ENCODE measurements at places on chromosomes 1 and 21.
A peak's percentile ranks its signal among the peaks of the same experiment; 100 is the strongest.

DNA sequence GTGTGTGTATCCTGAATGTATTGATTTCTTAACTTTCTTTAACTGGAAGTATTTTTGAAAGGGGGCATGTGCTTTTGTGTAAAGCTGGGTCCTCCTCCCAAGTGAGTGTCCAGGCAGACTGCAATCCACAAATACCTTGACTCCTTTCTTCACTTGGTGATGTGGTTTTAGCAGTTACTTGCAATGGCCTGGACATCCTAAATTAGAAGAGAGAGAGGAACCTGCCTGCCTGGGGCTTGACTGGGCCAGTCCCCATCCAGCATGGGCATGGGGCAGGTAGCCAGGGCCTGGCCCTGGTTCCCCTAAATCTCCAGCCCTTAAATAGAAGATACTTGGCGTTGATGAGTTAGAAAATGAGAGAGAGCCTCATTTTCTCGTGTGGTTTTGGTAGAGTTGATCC lies 159.7 kb downstream of the PGBD5 start:
- no peak for DNase-seq

DNA sequence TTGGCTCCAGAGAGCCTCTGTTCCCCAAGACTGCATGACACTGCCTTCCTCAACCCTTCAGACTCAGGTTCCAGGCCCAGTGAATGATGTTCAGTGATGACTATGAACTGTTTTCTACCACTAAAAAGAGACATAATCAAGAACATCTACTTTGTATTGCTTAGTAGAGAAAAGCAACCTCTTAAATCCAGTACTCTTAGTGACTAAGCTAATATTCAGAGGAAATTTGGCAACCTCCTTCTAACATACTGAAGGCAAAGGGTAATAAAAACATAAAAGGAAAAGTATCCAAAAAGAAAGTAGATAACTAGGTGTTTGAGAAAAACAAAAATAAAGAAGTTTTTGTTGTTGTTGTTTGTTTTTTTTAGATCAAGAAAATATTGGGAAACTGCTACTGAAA lies 153.3 kb upstream of the RUNX1 start:
- DNase-seq, result no peak

DNA sequence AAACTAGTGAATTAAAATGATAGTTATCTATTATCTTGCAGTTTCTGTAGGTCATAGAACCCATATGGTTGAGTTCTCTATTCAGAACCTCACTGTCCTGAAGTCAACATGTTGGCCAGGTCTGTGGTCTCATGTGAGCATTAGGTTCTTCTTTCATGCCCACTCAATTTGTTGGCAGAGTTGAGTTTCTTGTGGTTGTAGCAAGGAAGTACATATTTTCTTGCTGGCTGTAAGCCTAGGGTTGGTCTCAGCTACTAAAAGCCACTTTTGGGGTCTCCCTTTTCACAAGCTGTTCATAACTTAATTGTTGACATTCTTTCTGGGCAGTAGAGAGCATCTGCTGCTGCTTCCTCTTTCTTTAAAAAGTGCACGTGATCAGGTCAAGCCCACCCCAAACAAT lies 1165.1 kb upstream of the NCAM2 start:
- DNase-seq, result no peak

DNA sequence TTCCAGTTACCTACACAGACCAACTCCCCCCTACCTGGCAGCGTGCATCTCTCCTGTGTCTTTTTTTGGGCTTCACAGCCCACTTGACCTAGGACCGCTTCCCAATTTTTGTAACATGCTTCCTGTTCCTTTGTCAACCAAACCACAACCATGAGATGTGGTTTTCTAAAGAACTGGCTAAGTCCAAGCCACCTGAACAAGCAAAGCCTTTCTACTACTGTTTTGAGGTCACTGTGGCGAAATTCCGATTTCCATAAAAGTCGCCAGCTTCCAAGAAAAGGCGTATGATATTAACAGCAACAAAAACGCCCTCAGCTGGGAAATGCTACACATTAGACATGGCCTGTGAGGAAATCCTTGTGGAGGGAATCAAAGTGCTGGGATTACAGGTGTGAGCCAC lies 12.7 kb upstream of the AK2 start:
- no peak for DNase-seq

- no peak for DNase-seq
Observed at GRCh38 chr21:33197496-33197895, 32.2 kb upstream of the IFNAR2 start.

GRCh38 chr1:175671066-175671465 lies 72.3 kb downstream of the TNR start:
- DNase-seq, result no peak

DNA sequence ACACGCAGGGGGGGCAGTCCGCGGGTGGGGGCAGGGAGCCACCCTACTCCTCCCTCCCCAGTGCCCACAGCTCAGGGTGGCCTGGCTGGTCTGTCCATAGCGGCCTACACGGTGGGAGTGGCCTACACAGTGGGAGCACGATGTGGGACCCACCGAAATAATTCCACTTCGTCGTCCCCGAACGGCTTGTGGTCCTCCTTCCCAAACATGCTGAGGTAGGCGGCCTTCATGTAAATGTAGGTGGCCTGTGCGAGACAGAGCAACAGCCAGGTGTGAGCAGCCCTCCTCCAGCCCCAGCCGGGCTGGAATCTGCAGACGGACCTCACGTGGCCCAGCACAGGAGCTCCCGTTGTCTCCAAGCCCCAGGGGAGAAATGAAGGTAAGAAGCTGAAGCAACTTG lies 34.4 kb downstream of the TTC39A start:
- DNase-seq, result no peak

- no peak for DNase-seq
Observed at GRCh38 chr1:43479414-43479813, 25.7 kb upstream of the HYI start.

DNA sequence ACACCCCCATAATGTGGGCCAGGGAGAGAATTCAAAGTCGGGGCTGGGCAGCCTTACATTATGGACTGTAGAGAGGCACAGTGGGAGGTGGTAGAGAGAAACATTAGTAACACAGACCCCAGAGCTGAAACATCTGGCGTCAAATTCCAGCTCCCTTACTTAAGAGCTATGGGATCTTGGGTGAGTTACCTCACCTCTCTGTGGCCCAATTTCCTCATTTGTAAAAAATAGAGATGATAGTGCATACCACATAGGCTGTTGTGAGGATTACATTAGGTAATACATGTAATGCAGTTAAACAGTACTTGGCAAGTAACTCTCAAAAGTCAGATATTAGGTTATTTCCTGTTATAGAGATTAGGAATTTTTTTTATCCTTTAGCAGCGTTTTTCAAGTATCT lies 160.5 kb upstream of the KIAA0040 start:
- no peak for DNase-seq

DNA sequence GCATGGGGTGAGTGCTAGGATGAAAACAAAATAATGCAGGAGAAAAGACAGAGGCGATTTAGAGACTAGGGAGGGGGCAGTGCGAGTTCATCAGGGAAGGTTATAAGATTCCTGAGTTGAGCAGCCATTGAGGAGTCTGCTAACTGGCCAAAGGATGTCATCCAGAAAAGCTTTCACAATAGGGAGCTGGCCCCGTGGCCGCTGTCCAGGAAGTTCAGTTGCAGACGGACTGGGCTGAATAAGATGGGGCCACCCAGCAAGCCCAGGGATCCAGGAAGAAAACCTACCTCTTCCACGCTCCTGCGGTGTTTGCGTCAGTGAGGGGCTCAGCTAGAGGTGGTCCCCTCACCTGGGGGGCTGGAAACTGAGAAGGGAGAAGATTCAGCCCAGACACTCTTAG lies 4.0 kb upstream of the PKP1 start:
- no peak for DNase-seq

GRCh38 chr21:25326181-25326580 lies 281.1 kb downstream of the MRPL39 start:
- DNase-seq, result no peak

DNA sequence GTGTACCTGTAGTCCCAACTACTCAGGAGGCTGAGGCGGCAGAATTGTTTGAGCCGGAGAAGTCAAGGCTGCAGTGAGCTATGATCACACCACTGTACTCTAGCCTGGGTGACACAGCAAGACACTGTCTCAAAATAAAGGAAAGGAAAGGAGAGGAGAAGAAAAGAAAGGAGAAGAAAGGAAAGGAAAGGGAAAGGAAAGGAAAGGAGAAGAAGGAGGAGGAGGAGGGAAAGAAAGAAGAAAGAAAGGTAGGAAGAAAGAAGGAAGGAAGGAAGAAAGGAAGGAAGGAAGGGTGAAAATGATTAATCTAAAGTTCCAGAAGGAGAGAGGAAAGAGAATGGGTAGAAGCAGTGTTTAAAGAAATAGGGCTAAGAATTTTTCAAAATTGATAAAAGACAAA lies 12.2 kb downstream of the SPOCD1 start:
- DNase-seq, result no peak

DNA sequence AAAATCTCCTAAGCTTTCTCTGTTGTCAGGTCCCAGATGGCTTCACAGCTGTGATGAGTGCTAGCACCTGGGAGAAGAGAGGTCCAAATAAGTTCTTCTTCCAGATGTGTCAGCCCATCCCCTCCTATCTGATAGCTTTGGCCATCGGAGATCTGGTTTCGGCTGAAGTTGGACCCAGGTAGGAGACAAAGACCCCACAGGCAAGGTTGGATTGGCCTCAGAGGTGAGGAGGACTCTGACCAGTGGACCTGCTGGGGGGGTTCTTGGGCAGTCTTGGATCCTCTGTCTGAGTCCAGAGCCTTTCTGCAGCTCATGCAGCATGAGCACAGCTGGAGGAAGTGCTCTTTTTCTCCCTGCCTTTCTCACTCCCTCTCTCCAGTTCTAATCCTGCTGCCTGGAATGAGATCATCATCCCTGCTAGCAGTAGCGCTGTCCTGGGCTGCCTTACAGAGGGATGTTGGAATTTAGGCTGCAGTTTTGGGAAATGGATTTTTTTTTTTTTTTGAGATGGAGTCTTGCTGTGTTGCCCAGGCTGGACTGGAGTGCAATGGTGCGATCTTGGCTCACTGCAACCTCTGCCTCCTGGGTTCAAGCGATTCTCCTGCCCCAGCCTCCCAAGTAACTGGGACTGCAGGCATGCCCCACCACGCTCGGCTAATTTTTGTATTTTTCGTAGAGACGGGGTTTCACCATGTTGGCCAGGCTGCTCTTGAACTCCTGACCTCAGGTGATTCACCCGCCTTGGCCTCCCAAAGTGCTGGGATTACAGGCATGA lies 7.1 kb downstream of the RNPEP start:
- DNase-seq, result no peak

DNA sequence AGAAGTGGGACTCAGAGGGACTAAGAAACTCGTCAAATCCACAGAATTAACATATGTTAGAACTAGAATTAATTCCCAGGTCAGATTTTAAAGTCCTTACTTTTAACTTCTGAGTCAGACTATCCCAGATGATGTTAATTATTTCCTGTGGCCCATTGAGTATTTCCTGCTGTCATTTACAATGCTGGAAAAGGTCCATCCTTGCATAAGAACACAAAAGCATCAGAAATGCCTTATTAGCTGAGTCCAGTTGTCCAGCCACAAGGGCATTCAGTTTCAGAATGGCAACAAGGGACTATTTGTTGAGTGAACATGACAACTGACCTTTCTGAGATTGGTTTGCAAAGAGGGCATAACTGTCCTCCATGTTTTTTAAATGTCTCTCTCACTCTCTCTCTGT lies 16.5 kb upstream of the HIVEP3 start:
- DNase-seq, result no peak

DNA sequence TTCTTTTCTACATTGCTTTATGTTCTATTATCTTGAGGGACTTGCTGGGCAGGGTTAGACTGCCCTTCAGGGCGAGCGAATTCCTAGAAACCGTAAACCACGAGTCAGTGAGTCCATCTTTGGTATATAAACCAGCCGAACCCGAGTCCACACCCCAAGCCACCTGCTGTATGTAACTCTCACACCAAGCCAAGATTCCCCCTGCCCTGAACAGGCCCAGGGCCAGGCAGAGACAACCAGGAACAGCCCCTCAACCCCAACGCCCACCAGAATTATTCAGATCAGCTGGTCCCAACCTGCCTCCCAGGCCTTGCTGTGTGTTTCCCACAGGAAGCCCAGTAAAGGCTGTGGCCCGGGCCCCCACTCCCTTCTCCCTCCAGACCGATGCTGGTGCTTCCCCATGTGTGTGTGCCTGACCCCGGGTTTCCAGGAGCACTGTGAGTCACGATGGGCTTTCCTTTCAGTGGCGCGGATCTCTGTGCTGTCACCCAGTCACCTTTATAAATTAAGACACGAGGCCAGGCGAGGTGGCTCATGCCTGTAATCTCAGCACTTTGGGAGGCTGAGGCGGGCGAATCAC lies 17.1 kb downstream of the KIF17 start:
- DNase-seq, result no peak

DNA sequence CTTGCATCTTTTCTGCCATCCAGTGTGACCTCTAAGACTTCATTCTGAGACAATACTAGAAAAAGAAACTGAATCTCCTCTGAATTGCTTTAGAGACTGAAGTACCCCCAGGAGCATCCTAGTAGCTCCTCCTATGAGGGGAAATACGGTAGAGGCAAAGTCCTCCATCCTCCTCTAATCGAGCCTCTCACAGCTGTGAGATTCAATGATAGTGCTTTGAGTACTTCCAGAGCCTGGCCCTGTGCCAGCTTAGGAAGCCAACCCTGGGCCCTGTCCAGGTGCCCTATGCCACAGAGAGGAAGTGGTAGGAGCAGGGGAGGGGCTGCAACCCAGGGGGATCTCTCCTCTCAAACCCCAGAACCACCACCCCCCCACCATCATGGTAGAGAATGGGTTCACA lies 10.7 kb downstream of the RORC start:
- DNase-seq, result no peak

DNA sequence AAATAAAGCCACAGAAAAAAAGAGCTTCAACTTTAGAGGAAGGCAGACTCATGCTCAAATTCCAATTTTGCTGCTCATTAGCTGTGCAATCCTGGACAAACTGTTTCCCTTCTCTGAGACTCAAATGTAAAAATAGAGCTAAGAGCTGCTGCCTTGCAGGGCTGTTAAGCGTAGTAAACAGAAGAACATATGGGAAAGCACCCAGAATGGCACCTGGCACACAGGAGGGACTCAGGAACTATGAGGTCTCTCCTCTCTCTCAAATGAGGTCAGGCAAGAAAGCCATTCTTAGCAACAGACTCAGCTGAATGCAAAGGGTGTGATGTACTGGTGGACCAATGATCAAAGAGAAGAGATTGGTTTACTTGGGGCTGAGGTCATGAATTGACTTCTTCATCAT lies 61.3 kb downstream of the TRABD2B start:
- no peak for DNase-seq

GRCh38 chr1:113887402-113888175 lies at the start of gene BCL2L15:
Gene BCL2L15 (minus strand): TSS chr1:113887581. CDS start chr1:113887375, 206 bp downstream.
- peak; percentile 75 for DNase-seq

GRCh38 chr1:35046730-35047129 lies 15.0 kb upstream of the ZMYM6 start:
- DNase-seq, result no peak

- DNase-seq, result no peak
Observed at GRCh38 chr1:62025892-62026291, 168.8 kb upstream of the L1TD1 start.

GRCh38 chr21:36513430-36513829 lies 33.5 kb upstream of the CLDN14 start:
- no peak for DNase-seq

All from RCC 7860 (cell line).